ENCODE measurements at places on chromosomes 4 and X.

- no peak for DNase-seq
Measured at GRCh38 chrX:136497556-136498052, at the start of gene HTATSF1. TSS of gene HTATSF1 (plus strand) at chrX:136497592. CDS start at chrX:136497685, 93 bp downstream.

- DNase-seq, result no peak
Measured at GRCh38 chr4:42144028-42144427, 8.4 kb downstream of the BEND4 start.

DNA sequence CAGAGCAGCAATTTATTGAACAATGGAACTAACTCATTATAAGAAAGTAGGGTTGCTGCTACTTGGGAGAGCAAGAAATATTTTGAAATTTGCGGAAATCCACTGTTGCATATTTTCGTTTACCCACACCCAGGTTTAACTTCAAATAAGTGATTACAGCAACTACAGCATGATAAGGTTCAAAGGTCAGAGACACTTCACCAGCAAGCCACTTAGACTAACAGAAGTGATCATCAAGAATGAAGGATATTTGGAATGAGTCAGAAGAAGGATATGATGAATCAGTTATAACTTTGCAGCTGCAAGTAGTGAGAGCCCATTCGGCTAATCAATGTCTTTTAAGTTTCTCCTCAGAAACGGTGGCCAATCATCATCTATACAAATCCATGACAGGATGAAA lies 199.3 kb downstream of the TMA16 start:
- no peak for DNase-seq

- DNase-seq, result no peak
Measured at GRCh38 chr4:2570551-2571222, 34.2 kb downstream of the FAM193A start.

DNA sequence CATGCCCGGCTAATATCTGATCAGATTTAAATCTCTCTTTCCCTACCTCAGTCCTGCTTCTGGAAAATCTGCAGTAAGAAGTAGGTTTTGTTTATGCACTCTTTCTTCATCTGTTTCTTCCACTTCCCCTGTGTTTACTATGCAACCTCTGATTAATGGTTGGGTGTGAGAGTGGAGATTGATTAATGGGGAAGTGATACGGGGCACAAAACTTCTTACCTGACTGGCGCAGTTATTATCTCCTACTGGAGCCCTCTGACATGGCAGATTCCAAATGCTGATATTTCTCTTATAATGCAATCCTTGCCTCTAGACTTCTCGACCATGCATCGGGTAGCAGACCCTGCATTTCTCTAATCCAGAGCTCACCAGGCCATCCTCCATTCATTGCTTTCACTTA lies 60.2 kb upstream of the HPGD start:
- no peak for DNase-seq

All from SIG-M5 (cell line).